T-helper 9 cell (primary cell): ENCODE measurements at places on chromosomes 6 and 20.

- DNase-seq = no peak
These were observed 25.6 kb upstream of the HLA-A start for GRCh38 chr6:29916741-29917140.

GRCh38 chr6:137798261-137798660 is 68.8 kb upstream of the TNFAIP3 start:
- DNase-seq = no peak

DNA sequence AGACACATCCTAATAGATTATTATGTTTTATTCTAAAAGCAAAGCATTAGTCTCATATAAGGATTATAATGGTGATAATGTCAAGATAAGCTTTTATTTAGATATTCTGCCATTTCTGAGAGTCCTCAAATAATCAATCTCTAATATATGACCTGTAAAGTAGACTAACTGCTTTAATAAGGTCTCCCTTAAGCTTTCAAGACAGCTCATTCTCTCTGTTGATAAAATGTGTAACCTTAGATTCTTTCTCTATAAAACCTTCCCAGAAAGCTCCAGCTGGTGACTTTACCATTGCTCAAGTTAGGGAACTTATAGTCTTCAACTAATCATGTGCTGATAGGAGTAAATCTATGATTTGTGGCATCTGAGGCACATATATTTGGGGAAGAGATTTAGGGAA is 457.8 kb downstream of the MEI4 start:
- no peak for DNase-seq

DNA sequence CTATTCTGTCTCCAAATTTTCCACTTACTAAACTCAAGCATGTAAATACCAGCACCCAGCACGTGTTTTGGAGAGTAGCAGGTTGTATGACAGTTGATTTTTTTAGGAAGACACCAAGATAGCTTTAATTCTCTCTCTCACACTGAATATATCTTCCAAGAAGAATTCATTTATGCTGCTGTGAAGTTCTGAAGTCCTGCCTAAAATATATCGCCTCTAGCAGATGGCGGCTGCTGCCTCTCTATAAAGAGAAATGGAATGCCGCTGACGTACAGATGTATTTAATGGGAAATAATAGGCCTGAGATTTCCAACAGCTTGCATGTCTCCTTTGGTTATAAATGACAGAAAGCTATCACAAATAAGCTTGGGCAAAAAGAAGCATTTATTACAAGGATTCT is 74.7 kb downstream of the PFDN4 start:
- DNase-seq = no peak

DNA sequence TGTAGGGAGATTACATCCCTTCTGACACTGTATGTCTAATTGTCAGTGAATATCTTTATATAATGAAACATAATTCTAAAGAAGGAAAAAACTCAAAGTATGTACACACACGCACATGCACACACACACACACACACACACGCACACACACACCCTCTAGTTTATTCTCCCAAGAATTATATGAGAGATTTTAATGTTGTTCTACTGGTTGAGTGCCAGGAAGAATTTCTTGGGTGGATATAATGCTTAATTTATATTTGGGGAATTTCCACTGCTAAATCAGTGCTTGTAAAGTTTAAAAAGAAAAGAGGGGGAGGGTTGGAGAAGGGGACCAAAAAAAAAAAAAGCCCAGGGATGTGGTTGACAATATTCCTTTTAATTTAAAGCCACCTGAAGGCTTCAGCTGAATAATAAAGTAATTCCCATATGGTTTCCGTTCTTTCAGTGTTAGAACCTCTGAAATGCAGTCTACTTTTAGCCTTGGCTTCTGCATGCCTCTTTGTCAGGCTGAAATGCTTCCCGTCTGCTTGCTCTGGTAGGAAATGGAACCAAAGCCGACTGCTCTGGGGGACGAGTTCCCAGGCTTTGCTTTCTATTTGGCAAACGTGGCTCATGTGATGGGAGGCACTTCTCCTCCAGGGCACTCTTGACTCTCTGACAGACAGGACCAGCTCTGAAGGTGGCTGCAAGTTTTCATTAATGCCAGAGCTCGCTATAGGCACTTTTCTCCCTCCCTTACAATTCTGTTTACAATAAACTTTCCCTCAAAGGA is 225.4 kb downstream of the PRL start:
- no peak for DNase-seq

- DNase-seq = no peak
These were observed 15.4 kb downstream of the SNPH start for GRCh38 chr20:1281279-1282057.

GRCh38 chr20:10557685-10558084 is 116.1 kb downstream of the JAG1 start:
- no peak for DNase-seq

DNA sequence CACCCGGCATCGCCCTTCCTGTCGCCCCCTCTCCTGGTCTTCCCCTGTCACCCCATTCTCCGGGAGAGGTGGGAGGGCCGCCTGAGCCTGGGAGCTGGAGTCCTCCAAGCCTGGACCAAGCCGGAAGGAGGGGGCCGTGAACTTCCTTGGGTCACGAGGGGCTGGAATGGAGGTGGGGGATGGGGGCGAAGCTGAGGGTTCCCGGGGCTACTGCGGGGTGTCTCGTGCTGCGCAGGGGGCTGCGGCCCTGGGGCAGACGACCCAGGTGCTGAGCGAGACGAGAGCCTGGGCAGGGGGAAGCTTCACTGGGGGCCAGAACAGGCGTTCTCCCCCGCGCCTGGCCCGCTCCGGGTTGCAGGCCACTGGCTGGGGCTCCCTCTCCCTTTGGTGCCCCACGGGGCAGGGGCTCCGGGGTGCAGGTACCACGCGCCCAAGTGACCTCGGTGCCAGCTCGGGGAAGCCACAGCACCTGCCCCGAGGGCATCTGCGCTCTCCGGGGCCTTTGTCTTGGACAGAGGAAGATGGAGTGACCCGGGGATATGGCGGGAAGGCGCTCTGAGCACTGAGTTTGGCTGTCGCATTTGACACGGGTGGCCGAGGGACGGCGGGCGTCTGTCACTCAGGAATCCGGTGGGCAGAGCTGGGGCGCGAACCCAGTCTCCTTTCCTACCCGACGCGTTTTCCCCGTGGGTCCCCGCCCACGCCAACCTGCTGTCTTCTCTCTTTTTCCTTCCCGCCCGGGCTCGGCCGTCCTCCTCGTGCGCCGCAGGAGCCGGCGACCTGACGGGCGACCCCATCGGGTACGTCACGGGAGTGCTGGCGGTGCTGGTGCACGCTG is 1.2 kb downstream of the SLC35D3 start:
- DNase-seq = no peak

GRCh38 chr6:12383448-12383847 is 93.3 kb downstream of the EDN1 start:
- DNase-seq = no peak

DNA sequence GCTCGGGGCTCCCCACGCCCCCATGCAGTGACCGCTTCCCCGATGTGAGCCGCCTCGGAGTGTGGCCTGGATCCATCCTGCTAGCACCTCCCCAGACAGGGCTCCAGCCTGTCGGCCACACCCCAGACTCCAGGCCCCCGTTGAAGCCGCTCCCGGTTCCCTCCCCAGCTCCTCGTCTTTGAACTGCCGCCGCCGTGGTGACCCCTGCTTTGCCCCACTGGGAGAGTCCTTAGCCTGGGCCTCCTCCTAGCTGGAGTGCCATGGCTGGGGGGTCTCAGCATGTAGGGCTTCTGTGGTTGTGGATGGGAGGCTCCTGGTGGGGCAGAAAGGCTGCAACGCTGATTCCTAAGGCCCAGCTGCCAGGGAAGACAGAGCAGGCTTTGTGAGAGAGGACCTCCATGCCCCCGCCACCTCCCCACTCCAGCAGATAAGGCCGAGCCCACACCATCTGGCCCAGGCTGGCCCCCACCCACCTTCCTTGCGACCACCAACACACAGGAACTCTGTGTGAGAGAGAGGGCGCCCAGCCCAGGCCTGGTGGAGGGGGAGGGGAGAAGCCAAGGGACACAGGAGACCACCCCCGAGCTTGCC is 11.4 kb downstream of the FOXS1 start:
- no peak for DNase-seq

DNA sequence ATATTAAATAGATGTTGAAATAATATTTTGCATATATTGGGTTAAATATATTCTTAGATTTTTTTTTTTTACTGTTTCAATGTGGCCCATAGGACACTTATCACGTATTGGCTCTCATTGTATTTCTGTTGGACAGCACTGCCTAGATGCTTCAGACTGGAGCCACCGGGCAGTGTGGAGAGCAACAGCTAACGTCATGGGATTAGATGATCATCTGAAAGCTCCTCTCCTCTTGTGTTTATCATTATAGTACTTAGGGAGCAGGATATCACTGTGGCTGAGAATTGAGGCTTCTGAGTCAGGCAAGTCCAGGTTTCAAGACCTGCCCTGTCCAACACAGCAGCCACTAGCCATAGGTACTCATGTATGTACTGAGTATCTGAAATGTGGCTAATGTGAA is 87.4 kb downstream of the ZHX3 start:
- no peak for DNase-seq

DNA sequence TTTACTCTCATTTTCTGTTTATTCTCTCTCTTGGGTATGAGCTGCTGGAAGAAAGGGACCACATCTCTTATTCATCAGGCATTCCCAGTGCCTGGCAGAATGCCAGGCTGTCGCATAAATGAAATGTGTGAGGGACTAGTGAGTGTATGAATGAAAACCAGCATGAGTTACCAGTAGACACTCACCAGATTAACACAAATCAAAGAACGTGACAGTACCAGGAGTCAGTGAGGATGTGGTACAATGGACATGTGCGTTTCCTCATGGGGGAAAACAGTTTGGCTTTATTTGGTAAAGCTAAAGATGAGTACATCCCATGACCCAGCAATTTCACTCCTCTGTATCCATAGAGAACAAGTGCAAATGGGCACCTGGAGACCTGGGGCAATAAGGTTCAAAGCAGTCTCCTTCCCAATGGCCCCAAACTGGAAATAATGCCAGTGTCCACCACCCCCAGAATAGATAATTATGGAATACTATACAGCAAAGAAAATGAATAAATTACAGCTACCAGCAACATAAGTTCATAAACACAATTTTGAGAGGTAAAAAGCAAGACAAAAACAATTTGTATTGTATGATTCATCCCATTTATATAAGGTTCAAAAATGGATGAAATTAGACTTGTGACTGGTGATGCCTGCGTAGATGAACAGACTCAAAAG is 93.3 kb downstream of the CDH22 start:
- DNase-seq = no peak

DNA sequence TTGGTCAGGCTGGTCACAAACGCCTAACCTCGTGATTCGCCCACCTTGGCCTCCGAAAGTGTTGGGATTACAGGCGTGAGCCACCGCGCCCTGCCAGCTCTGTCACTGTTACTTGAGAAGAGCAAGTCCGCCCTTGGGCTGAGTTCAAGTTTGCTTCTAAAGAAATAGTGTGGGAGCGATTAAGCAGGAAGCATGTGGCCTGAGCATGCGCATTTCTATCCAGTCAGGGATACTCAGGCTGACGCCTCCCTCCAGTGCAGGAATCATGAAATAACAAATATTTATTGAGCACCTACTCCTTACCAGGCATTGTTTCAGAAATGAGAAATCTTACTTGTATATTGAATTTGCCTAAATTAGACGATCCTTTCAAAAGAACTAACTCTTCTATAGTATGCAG is 166.2 kb downstream of the EDN1 start:
- DNase-seq = no peak

DNA sequence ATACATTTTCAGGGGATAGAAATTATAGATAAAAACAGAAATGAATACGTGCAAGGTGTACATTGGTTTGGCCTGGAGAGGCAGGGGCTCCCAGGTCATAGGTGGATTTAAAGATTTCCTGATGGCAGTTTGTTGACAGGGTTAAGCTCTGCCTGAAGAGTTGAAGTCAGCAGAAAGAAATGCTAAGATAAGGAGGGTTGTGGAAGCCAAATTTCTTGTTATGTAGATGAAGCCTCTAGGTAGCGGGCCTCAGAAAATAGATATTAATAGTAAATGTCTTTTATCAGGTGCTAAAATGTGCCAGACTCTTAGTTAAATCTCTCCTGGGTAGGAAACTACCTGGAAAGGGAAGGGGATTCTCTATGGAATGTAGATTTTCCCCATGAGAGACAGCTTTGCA is 188.8 kb downstream of the CDH26 start:
- no peak for DNase-seq

DNA sequence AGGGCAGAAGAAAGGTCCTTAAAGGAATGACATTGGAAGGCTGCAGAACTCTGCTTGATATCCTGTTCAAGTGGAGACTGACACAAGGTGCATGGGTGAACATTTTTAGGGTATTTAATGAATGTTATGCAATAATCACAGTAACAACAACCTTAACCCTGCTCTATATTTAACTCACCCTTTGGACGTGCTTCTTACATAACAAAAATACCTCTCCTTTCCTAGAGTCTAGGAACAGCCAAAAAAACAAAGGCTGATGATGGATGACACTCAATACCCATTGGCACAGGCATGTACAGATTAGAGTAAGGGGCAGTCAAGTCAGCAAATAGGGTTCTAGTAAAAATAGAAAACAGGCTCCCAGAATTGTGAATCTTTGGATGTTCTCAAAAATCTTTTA is 30.6 kb downstream of the ROS1 start:
- DNase-seq = no peak

- DNase-seq = peak; percentile 4
These were observed 2.6 kb upstream of the BPIFB4 start for GRCh38 chr20:33076662-33077372.

GRCh38 chr6:83124553-83124952 is 57.1 kb downstream of the DOP1A start:
- DNase-seq = no peak

- DNase-seq = peak; percentile 27
These were observed 1.5 kb upstream of the TUBB2B start for GRCh38 chr6:3228771-3229565.

DNA sequence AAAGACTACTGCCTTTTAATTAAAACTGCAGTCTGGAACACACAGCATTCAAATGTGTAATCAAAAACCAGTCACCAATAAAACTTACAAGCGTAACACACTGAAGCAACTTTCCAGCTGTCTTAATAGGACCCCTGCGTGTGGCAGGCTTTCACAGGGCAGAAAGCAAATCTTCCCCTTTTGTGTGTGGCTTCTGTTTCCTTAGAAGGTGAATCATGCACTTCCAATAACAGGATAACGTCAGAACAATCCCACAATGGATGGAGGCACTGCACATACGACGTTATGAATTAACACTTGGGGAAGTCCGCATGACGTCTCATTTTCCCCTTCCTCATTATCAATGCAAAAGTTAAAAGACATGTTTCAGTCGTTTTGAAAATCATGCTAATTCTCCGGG is 44.8 kb downstream of the INSM1 start:
- DNase-seq = no peak

- DNase-seq = no peak
These were observed 79.2 kb upstream of the FOXA2 start for GRCh38 chr20:22663528-22664025.

DNA sequence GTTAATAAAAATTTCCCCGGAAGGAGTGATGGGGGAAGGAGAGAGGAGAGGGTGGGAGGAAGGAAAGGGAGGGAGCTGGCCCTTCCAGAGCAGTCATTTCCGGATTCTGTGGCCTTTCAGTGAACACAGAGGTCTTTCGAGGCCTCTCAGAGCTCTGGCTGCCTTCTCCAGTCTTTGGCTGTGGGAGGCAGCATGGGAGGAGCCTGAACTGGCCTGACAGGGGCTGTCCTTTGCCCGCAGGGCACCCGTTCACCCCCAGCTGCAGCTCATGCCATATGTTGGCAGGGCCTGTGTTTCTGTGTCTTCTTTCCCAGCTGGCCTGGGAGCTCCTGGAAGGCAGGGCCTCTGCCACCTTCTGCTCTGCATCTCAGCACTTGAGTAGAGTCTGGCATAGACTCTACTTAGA is 95.5 kb downstream of the PPP1R14C start:
- DNase-seq = no peak

- DNase-seq = no peak
These were observed 7.6 kb downstream of the MYCT1 start for GRCh38 chr6:152705327-152705726.

GRCh38 chr6:96907498-96907897 is 9.8 kb upstream of the NDUFAF4 start:
- DNase-seq = no peak
